ENCODE measurements at places on chromosomes 13 and 19. TPM values are rescaled to one million over a fixed set of nuclear protein-coding genes. Genes with fewer than 3 reads are reported as not detected.

DNA sequence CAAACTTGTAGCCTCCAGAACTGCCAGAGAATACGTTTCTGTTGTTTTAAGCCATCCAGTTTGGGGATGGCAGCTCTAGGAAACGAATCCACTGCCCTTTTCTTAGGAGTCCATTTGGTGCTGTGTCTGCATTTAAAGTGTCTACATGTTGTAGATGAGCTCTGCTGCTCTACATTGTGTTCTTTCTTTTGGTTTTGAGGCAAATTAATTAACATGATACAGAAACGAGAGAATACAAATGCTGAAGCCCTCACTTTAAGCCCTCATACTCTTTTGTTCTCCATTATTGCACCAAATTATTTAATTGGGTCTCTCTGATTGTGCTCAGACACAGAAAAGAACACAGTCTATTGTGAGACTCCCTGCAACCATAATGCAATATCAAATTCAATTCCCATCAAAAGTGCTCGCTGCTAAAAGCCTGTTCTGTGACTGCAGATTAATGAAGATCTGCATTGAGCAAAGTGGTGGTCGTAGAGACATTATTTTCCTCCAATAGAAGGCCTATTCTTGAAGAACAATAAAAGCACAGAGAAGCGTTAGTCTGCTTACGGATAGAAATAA, 166.3 kb upstream of the SOX21 start:
- DNase-seq = no peak

DNA sequence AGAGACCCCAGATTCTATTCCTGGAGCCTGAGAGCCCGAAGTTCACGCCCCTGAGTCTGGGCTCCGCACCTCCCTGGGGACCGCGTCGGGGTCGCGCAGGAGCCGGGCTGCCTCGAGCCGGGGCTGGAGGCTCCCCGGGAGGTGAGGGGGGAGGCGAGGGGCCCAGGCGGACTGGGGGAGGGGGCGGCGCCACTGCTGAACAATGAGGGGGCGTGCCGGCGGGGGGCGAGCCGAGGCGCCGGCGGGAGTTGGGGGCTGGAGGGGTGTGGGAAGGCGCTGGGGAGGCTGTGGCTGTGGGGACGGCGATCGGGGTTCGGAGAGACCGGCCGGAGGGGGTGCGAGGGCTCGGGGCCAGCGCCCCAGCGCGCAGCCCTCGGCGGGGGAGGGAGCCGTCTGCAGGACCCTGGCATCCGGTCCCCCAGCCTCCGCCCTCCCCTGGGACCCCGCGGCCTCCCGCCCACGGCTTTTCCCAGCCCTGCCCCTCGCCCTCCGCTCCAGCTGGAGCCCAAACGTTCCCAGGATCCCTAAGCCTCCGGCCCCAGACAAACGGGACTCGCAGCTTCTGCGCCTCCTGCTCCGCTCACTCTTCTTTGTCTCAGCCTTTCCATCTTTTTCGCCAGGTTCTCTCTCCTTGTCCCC, 922 bp downstream of the PLEKHG2 start:
- DNase-seq = no peak

DNA sequence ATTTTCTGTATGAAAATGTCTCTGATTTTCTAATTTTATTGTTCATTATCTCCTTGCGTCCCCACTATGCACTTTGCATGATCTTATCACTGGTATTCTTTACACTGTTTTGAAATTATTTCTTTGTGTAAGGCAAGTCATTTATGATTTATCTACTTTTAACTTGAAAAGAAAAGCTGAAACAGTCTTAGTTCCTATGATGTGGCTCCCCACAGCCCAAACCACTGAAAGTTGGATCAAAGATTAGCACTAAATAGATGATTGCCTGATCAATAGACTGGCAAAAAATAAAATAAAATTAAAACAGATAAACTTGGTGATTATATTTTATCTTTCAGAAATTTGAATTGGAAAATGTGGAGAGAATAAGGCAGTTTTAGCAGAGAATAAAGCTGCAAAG, 1101.9 kb downstream of the PCDH9 start:
- no peak for DNase-seq

- DNase-seq = no peak
Measured at GRCh38 chr13:75410207-75410606, 71.8 kb downstream of the TBC1D4 start.

DNA sequence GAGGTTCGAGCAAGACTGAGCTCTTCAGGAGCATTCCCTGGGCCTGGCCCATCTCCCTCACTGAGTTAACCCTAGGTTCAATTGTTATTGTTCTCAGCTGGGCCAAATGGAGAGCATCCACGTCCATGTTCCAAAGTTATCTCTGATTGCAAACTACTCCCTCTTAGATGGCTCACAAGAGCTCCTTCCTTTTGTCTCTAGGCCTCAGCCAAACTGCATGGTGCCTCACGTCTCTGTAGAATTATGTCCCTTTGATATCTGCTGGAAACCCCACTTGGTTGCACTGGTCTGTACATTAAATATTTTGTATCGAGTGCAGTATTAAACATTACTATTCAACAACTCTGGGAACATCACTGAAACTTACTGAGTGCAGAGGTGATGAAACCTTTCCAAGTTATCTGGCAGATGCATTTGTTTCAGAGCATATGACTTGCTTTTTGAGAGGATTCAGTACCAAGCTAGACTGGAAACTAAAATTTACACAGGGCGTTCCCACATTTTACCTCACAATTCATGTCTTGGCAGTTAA, 38.1 kb downstream of the DOCK9 start:
- no peak for DNase-seq

- DNase-seq = peak; percentile 23
Measured at GRCh38 chr19:56324436-56324835, 9.8 kb upstream of the ZSCAN5A start.

DNA sequence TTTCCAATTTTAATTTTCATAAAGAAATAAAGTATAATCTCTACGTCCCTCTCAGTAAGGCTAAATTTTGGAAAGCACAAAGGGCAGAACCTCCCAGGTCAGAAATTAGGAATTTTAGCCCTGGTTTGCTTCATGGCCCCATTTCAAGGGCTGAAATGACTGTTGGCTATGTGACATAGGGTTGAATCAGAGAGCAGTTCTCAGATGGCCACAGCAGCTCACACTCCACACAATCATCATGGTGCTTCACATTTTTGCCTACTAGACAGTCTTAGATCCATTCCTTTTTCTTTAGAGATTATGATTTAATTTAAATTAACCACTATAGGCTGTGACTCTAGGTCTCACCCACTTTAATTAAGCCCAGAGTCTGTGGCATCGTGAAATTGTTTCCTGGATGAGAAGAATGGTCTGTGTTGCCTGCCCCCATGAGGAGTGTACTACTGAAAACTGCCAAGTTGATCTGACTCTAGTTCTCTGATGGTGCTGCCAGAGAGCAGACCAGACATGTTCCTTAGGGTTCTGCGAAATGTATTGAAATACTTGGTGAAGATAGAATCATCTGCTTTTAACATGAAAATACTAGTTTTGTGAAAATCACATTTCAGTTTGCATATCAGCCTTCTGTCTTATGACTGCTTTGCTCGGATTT, 57.4 kb downstream of the ESD start:
- DNase-seq = no peak

DNA sequence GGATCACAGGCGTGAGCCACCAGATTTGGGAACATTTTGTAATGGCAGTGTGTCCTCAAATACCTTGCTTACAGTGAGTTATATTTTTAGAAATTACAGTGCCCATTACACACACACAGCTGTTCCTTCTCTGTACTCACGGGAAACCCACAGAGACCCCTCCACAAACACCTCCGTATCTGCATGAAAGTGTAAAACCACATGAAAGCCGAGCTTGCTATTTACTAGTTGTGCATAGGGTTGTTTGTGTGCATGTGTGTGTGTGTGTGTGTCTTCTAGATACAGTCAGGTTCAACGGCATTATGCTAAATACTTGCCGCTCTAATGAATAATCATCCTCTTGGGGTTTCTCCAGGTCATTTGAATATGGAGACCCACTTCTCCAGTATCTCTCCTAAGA, 22.3 kb upstream of the LILRA2 start:
- no peak for DNase-seq

- no peak for DNase-seq
Measured at GRCh38 chr19:39308531-39309304, 11.9 kb downstream of the LRFN1 start.

- DNase-seq = no peak
Measured at GRCh38 chr13:59954601-59955000, 209.1 kb downstream of the DIAPH3 start.

- no peak for DNase-seq
Measured at GRCh38 chr13:52707375-52707774, 32.2 kb downstream of the CNMD start.

DNA sequence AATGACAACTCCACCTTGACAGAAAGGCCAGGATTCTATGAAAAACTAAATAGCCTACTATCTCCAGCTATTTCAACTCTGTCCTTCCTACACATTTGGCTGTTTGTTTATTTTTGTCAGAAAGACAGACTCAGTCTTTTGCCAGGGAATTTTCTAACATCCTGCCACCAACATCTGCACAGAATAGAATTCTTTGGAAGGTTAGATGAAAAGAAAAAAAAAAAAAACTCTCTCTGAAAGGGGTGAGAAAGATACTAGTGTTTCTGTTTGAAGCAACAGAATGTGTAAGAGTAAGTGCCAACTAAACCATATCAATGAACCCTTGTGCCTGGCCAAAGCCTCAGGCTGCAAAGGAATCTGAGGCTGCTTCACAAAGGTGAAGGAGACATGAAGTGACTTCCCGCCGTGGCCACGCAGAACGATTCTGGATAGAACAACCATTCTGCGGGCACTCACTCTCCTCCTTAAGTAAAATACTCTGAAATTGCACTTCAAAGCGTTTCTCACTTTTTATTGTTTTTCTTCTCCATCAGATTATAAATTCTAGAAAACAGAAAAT, 498.2 kb downstream of the IRS2 start:
- no peak for DNase-seq

DNA sequence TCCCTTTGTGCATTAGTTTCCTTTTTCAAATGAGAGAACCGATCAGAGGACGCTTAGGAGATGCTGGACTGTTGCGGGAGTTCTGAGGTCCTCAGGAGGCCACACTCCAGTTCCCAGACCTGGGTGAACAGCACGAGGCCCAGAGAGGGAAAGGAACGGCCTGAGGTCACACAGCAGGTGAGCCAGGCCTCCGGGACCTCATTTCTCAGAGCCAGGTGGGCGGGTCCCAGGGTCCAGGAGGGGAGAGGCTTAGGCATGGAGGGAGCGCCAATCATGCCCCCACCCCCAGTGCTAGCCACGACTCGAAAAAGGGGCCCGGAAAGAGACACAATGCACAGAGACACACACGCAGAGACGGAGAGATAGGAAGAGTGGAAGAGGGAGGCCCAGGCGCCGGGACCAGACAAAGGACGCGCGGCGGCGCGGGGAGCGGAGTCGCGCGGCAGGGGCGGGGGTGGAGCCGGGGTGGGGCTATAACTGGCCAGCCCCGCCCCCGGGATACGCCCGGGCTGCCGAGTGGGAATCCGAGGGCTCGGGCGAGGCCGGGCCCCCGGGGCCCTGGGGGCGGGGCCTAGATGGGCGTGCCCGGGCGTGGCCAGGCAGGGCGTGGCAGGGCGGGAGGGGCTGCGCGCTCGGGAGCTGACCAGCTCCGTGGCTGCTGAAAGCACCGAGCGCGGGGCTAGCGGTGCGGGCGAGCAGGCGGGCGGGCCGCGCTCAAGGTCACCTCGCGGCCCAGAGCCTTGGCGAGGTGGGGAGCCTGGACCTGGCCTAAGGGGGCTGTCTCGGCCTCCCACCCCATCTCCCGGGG, 1.6 kb downstream of the ELAVL3 start:
- DNase-seq = no peak

DNA sequence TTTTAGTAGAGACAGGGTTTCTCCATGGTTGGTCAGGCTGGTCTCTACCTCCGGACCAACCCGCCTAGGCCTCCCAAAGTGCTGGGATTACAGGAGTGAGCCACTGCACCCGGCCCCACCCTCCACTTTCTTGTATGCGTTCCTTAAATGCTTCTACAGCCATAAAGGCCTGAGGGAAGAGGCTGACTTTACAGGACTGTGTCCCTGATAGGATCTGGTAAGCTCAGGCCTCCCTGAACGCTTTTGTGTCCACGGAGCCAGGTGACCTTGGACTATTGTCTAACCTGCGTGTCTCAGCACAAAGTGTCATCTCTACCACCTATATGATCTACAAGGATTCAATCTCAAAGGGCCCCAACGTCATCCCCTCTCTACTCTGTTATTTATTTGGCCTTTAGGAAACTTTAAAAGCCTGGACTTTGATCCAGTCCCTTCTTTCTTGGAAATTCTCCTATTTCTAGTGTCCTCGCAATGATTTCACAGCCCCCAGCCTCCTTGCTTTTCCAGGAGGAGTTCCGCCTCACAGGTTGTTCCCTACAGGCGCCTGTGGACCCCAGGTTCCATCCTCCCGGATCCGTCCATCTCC, 701 bp downstream of the ZNF552 start:
- no peak for DNase-seq

DNA sequence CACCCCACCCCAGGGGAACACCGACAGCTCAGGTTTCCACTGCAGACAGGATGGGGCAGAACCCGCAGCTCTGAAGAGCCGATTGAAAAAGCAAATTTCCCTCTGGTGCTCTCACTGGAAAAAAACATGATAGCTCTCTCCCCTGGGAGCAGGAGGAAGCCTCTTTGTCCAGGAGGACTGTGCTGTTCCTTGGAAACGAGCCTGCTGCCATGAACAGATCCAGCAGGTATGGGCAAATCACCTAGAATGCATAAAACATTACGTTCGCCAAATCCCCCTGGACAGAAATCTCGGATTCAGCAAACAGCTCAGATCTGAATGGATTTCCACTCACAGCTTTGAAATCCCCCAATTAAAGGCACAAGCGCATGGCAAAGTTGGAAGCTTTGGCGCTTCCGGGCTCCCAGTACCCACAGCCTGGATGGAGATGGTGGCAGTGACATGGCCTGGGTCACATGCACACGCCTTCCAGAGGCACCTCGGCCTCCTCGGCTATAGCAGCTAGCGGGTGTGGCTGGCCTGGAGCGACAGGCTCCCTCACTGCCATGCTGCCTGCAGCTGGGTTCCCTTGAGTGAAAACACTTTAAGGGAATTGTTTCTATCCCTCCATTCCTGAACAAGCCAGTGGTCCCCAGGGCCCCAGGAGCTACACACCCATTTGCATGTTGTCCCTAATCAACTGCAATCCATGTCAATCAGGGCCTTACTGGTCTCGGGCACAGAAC, 59.1 kb downstream of the CEBPG start:
- DNase-seq = no peak

GRCh38 chr19:2532252-2533071, 56.5 kb downstream of the GADD45B start:
- no peak for DNase-seq

DNA sequence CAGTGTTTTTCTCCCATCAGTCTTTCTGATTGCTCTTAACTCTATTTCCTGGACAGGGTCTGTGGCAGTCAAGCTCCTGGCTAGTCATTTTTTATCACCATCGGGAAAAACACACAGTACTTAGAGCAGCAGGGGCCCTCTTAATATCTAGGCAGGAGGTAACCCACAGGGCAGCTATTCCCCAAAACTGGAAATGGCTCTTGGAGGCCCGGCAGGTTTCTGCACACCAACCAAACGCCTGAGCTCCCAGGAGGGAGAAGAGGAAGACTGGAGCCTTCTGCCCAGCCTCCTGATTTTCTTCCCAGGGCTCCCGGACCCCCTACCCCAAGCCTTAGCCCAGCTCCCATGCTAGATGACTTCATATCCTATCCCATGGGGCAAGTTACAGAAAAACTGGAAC, 49.3 kb upstream of the VSTM2B start:
- no peak for DNase-seq

Gene RDH8
- polyA plus RNA-seq = not detected

Gene ZNF780A
- polyA plus RNA-seq = 5.0 TPM

Gene DLL3
- not detected for polyA plus RNA-seq

Gene RXFP2
- polyA plus RNA-seq = 0.69 TPM

Gene ADM5
- polyA plus RNA-seq = 0.84 TPM

Gene TJP3
- not detected for polyA plus RNA-seq

Gene BCL3
- polyA plus RNA-seq = 23.1 TPM

Data from CD14-positive monocyte (primary cell).